ENCODE measurements at places on chromosomes 7 and 10.

DNA sequence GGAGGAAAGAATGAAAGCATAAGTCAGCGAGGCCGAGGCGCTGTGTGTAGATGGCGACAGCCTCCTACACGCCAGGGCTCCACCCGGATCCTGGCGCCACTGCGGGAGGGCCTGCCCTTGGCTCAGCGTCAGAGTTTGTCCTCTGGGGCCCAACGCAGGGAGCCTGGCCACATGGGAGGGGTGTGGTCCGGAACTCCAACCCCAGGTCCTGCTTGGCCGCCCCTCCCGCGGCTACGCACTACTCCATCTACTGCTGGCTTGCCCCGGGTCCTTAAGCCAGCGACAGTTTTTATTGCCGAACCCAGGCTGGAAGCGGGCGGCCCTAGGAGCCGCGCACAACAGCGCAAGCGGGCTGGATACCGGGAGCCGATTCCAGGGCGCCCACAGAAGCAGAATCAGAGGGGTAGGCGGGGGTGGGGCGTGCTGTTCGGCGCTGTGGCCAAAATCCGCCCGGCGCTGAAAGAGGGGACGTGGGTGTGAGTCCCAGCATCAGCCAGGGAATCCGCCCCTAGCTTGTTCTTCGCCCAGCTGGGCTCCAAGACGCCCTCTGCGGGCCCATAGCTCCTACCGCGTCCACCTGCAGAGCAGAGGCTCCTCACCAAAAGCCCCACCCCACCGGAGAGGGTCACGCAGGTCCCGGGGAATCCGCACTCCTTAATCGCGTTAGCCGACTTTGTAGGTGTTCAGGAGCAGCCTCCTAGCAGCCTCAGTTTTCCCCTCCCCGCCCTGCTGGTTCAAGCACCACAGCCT is 4.5 kb downstream of the KAZALD1 start:
- no peak for DNase-seq

DNA sequence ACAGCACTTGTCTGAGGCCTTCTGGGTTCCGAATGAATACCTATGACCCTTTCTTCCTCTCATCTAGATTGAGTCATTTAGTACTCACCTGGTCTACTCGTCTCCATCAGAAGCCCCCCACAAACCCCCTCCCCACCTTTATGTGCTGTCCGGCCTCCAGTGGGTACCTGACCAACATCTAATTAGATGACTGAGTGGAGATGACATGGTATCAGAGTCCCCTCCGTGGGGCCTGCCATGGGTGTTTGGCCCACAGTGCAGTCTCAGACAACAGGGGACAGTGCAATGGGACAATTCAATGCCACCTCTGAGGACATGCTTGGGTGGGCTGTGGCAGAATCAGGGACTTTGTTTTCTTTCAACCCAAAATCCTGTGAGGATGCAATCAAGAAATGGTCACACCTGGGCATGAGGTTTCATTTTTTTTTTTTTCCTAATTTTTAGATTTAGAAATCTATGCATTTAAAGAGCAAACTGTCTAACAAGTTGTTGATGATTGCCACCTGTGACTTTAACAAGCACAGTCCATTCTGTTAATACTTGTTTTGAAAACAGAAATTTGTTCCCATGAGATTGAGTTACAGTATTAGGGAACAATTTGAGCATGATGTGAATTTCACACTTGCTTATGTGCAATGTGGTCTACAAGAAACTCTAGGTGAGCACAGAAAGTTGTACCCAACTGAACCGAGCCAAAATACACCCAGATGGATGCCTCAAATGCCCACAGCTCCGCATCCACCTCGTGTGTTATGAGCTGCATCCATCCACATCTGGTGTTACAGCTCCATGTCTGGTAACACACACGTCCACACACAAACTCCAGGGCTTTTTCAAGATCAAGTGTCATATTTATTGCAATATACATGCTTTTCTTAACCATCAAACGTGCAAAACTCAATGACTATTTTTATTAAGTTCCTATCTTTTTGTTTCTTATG is 27.5 kb downstream of the GPRIN2 start:
- no peak for DNase-seq

DNA sequence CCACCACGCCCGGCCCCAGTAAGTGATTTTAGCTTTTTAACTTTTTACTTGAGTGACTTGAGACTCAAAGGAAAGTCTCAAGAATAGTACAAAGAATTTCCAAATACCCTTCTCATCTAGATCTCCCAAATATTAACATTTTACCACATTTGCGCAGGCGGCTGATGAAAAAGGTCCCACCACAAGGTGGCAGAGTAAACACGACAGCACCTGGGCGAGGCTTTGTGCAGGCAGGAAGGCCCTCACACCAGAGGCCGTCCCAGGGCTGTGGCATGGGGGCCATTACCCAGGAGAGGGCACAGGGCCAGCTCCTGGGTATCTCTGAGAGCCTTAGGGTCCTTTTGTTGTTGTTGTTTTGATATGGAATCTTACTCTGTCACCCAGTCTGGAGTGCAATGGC is 50.0 kb upstream of the WIPI2 start:
- no peak for DNase-seq

DNA sequence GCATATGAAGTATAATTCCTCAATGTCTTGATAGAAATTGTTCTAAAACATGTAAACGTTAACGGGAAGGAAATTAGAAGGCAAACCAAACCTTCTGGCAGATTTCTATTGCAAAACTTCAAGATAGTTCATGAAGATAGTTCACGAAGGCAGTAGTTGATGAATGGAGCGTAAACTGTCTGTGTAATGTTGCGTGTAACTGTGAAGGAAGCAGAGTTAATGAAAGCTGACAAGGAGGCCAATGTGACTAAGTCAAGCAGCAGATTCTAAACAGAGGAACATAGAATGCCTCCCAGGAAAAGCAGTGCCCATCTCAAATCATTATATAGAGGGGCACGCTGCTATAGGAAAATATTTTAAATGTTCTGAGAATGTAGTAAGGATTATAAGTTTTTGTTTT is 659.7 kb upstream of the IGFBP3 start:
- DNase-seq = no peak

GRCh38 chr10:28130267-28130666 is 131.4 kb upstream of the ODAD2 start:
- no peak for DNase-seq

- DNase-seq = no peak
Observed at GRCh38 chr7:91835826-91836368, 44.6 kb downstream of the MTERF1 start.

DNA sequence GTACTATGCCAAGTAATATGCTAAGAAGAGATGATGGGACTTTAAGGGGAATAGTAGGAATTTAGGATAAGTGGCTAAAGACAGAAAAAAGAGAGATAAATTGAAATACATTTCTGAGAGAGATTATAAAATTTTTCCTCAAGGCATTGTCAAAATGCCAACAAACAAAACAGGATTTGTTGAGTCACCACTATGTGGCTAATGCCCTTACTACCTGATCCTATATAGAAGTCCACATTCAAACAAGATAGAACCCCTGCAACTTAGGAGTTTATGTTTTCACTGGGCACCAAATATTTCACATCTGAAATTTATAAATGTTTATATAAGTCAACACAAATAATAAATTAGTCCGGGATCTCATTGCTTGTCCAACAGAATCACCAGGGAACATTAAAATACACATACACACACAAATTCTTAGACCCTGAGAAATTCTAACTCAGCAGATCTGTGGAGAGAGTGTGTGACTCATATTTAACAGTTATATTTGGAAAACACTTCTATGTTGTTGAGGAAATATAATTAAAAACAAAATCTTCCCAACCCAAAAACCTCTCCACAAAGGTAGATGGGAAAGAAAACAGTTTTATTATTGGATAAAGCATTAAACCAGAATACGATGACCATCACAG is 154.3 kb downstream of the PPP1R3A start:
- no peak for DNase-seq

DNA sequence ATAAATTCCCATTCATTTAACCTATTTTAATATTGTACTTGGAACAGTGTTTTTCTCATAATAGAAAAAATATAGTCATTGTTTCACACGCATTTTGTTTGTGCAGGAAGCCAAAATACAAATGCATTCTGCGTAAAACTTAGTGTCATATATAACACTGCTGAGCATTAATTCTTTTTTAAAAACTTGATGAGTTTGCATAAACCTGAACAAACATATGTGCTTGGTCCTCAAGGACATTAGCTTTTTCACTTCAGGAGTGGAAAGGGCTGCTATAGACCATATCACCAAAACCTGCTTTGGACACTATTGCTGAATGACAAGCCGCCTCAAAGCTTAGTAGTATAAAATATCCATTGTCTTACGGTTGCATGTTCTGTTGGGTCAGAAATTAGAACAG is 101.6 kb upstream of the PRR15 start:
- no peak for DNase-seq

DNA sequence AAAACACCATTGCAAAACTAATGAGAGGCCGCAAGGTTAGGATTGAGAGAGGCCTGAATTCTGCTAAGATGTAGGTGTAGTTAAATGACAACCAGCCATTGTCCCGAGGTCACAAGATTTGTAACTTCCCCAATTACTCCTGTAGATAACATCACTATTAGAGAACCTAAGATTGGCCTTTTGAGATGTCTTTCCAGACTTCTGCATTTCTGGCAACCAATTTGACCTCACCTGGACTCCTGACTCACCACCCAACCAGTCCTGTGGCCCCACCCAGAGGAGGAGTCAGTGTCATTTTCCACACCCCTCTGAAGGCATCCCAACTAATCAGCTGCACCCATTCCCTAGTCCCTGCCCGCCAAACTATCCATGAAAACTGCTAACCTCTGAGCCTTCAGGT is 115.7 kb downstream of the PRKAG2 start:
- no peak for DNase-seq

Measured in stimulated activated CD8-positive, alpha-beta memory T cell treated with anti-CD3 and anti-CD28 coated beads, Interleukin-7, amount 100 ng/mL, for 1 hour (primary cell).